ENCODE measurements at places on chromosomes 4 and X.
A peak's percentile ranks its signal among the peaks of the same experiment; 100 is the strongest.

DNA sequence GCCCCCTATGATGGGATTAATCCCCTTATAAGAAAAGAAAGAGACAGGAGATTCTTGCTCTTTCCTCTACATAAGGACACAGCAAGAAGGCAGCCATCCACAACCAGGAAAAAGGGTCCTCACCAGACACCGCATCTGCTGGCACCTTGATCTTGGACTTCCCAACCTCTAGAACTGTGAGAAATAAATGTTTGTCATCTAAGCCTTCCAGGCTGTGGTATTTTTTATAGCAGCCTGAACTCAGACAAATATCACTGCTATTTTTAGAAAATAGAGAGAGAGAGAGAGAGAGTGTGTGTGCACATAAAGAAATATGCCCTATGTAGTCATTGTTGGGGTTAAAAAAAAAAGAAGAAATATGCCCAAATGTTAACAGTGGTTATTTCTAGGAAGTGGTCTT, 104.2 kb downstream of the PAPSS1 start:
- no peak for ATAC-seq

DNA sequence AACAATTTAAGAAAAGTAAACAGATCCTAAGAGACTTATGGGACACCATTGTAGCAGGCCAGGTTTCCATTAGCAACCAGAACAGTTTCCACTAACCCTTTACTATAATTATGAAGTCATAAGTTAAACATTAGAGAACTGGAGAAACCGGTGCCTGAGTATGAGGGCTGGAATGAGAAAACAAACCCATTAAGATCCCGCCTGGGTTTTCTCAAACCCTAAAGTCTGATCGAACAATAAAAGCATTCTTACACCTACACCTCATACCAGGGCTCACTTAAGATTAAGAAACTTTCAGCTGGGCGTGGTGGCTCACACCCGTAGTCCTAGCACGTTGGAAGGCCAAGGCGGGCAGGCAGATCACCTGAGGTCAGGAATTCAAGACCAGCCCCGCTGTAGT, 13.7 kb upstream of the DHX15 start:
- ATAC-seq, result no peak

DNA sequence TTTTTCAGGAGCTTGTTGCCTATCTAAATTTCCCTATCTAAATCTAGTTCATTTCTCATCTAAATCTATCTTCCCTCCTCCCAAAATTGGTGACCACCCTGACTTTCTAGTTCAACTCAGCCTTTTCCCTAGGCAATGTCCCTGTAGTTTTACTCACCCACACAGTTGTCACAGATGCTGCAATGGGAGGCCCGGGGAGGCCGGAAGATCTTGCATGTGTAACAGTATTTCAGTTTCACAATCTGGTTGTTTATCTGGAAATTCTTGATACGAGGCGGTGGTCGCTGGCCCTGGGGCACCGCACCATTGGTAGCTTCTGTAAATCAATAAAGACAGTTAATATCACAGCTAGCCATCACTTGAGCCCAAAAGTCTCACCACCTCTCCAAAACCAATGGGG, 20.2 kb downstream of the ZDHHC9 start:
- ATAC-seq, result peak; percentile 56

- peak; percentile 4 for ATAC-seq
These were observed 3.2 kb downstream of the RPS6KA3 start for GRCh38 chrX:20263474-20263873.

- no peak for ATAC-seq
These were observed 167.5 kb downstream of the CDS1 start for GRCh38 chr4:84750260-84750959.

GRCh38 chr4:96035727-96036126, 195.8 kb downstream of the PDHA2 start:
- ATAC-seq, result no peak

DNA sequence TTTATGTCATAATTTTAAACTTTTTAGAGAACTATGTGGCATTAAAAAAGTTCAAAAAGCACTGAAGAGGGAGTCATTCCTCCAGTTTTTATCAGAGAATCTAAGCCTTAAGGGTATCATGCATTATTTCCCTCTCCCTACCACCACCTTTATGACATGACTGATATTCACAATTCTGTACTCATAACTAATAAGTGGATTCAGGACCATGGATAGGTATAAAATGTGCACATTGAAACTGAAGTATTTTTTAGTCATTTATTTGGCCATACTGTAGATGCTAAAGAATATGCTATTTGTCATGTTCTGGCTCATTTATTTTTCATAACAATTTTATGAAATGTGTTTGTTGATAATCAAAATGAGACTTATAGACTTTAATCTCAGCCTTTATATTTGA, 897.5 kb upstream of the AGA start:
- ATAC-seq, result no peak

GRCh38 chr4:24042094-24042493, 152.2 kb upstream of the PPARGC1A start:
- ATAC-seq, result no peak

DNA sequence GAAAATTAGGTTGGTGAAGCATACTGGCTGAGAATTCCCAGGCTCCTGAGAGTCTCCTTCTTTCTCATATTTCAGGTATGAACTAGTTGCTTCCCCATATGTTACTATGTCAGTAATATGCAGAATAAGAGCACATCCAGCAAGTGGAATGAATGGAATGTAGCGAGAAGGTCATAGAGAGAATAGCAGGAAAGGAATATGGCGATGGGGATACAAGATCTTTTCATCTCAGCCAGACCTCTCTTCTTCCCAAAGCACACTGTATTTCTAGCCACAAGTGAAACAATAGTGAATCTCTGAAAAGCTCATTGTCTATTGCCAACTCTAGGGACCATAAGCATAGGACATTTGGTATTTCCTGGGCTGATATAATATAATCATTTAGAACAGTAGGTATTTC, 54.6 kb upstream of the MMAA start:
- ATAC-seq, result no peak

- ATAC-seq, result no peak
These were observed 37.0 kb downstream of the HPGDS start for GRCh38 chr4:94305466-94306225.

DNA sequence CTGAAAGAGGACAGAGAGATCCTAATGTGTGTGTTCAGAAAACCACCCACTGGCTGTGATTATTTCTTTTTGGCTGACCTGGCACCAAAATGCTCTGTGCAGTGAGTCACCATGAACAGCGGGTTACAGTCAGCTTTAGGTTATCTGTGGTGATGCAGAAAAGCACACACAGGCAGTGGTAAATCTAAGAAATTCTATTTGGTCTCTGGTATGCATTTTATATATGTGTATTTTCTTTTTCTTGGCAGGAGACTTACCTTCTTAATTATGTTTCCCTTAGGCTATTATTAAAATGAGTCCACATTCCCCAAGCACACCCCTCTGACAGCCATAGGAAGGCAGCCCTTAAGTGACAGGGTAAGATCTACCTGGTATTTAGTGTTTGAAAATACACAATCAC, 79.1 kb upstream of the TFDP3 start:
- no peak for ATAC-seq

DNA sequence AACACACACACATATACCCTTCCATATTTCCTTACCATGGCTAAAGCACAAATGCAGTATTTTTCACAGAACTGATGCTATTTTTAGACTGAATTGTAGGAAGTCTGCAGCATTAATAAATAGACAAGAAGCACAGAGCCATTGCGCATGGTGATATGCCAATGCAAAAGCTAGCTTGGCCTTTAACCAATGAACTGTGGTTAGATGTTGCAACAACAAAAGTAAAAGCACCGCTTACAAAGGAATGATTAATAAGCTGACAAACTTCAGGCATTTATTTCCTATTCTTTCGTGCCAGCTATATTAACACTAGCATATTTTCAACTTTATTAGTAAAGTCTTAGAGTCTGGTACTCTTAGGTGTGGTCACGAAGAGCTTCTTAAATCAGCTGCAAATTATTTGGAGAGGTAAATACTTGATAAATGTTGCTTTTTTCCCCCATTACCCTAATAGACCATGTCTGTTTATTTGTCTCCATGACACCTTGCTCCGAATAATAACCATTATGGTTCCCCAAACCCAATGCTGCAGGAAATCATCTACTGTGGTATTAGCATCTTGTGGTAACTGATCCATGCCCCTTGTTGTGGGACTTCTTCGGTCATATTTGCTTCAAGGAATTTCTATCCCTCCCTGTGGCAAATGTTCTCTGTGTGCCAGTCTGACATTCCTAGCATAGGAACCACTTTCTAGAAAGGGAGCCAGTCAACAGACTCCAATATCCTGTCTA, 306.1 kb upstream of the TAPT1 start:
- ATAC-seq, result no peak

GRCh38 chr4:53997898-53998297, 66.5 kb downstream of the CHIC2 start:
- ATAC-seq, result no peak

DNA sequence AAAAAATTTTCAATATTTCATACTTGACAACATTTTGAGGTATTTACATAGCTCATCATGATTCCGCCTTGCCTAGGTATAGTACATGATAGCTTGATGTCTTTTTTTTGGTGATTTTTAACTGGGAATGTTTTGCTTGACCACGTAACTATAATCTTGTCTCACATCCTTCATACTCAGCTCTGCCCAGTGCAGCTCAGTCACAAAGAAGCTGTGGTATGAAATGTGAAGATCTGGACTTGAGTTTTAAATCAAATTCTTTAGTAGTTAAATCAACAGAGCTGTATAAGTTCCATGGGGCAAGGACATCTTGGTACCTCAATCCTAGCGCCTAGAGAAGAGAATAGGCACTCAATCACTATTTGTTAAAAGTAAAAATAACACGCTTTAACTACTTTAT, 276.3 kb upstream of the DKK2 start:
- ATAC-seq, result no peak

GRCh38 chr4:17029964-17030363, 131.5 kb upstream of the LDB2 start:
- no peak for ATAC-seq

- ATAC-seq, result no peak
These were observed 4.2 kb upstream of the NYX start for GRCh38 chrX:41442824-41443550.

DNA sequence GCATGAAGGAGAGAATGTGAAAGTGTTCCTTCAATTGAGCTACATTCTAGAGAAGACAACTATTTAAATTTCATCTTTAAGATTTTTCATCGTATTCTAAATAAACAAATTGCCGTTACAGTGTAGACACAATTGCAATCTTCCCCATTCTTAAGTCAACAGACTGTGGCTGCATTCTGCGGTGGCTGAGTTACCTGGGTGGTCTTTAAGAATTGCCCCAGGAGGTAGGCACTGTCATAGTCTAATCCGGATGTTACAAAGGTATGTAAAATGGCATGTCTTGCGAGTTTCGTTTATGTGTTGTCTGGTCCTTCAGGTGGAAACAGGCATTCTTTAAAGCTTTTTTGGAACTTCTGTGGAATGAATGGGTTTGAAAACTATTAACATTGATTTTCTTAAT, 586.1 kb upstream of the PITX2 start:
- no peak for ATAC-seq

DNA sequence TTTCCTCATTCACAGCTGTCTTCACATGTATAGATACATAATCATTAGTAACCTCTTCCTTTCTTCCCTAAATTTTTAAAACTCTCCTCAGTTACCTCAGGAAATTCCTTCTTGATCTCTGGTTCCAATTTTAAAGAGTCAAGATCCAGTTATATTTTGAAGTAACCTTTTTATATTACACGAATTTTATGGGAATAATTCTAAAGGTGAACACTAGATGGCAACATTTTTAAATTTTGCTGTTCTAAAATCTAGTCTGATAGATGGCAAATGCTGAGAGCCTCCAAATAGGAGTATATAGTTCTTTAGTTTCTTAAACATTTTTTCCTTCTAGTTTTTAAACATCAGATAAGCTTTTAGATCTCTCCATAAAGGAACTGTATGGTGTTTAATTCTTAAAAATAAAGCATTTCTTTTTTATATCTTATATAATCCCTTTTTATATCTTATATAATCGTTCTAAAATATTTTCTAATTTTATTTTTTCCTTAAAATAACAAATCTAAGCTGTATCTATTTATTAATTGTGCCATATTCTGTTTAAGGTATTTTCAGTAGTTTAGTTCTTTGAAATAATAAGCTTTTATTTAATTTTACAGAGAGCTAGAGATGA, 37.9 kb upstream of the PAPSS1 start:
- ATAC-seq, result no peak

DNA sequence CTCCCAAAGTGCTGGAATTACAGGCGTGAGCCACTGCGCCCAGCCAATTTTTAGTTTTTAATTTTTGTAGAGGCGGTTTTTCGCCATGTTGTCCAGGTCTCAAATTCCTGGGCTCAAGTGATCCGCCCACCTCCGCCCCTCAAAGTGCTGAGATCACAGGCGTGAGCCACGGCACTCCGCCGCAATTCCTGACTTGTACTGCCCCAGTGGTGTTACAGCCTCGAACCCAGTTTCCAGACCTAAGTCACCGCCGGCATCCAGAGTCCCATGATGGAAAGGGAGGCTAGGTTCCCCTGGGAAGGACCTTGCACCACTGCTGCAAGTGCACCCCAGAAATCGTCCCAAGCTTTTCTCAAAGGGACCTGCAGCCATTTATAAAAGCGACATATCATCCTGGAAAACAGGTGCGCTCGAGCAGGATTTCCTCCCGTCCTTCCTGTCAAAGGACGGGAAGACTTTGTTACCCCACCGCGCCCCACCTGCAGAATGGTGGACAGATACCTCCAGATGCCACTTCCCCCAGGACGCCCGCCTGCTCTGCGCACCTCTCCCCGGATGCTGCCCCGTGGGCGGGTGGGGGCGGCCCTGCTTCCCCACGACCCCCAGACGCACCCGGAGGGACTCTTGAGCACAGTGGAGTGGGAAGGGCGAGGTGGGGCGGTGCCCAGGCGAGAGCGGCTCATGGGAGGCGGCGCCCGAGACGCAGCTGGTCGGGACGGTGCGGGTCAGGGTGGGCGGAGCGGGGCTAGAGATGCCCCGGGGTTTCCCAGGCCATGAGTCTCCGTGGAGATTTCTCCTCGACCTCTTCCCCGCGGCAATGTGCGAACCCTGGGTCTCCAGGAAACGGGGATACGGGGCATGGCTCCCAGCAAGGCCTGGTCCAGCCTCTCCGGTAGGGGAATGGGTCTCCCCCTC, 947 bp upstream of the RPL10 start:
- peak; percentile 67 for ATAC-seq

DNA sequence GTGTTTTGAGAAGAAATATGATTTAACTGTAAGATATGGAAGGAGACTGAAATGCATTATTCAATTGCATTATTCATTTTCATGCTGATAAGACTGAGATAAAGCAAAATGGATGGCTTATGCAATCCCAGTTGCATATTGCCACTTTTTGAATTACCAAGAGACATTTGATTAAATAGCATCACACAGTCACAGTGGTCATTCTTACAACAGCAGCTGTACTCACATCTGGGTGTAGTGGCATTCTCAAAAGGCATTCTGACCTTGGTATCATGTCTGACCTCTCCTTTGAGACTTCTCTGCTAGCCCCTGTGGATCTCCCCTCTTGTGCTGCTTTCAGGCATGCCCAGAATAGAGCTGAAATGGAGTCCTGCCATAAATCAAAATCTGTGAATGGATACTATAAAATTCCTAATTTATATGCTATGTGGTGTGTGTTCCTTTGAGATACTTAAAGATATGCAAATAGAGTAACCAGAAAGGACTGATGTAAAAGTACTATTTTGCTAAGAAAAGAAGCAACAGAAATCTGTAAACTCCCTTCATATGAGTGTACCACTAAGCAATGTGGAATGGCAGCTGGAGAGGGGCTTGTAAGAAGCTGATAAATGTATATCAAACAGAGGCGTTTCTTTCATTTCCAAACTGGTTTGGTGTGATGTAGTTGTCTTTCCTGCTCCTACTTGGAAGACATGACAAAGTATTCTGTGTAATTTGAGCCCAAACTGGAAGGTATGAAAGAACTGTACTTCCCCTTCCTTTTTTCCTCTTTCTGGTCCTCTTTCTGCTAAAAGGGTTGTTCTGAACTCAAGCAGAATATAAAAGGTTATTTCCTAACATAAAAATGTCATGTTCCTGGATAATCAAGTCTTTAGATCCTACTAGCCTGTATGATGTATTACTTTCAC, 25.4 kb upstream of the METAP1 start:
- ATAC-seq, result no peak
